ENCODE measurements at places on chromosomes 6 and 20.

GRCh38 chr6:20279051-20279450 lies 66.8 kb upstream of the MBOAT1 start:
- DNase-seq = no peak

GRCh38 chr6:25477006-25477590 lies 174.9 kb upstream of the SCGN start:
- no peak for DNase-seq

GRCh38 chr6:35452183-35453090 lies at the start of gene FANCE:
Gene FANCE, plus strand, starts transcription at chr6:35452338. Its CDS starts 208 bp downstream, at chr6:35452546.
- peak; percentile 84 for DNase-seq

- DNase-seq = no peak
Observed at GRCh38 chr6:119065955-119066354, 12.5 kb downstream of the FAM184A start.

All from putamen (tissue), 1 donor.